CD4-positive, alpha-beta T cell treated with Interleukin-4 for 4 hours (primary cell): ENCODE measurements at places on chromosomes 13 and 19.

DNA sequence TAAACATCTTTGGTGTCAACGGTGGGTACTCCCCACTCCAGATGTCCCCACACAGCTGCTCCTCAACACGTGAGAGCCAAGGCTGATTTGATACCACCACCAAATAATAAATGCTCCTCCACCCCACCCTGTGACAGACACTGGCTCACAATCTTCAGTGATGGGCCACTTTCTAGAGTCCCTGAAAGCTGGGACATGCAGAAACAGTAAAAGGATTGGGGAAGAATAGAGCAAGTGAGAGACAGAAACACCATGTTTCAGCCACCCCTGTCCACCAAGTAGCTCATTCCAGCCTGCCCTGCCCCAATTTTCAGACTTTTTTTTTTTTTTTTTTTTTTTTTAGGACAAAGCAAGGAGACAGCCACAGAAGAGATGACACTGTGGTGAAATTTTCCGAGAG, 1.6 kb downstream of the SLC46A3 start:
- DNase-seq: no peak

- no peak for DNase-seq
Observed at GRCh38 chr13:31242916-31243315, 43.1 kb downstream of the B3GLCT start.

DNA sequence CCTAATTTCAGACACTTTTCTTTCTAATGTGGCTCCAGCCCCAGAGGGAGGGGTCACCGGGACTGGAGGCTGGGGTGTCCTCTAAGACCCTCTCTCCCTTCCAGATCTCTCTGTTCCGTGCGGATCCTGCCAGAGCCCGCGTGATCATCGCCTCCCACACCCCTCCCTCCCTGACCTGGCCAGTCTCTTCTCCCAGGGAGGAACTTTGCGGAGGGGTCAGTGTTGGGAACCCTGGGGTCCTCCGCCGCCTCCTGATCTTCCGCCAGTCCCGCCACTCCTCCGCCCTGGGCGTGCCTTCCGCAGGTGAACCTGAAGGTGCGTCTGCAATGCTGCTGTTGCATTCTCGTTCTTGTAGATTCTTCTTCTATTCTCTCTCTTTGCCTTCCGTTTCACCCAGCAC, 9.1 kb downstream of the SOX21 start:
- DNase-seq: no peak

GRCh38 chr13:45575146-45575829, 40.3 kb downstream of the ERICH6B start:
- no peak for DNase-seq

- no peak for DNase-seq
Observed at GRCh38 chr13:90261343-90261742, 1086.1 kb upstream of the MIR17HG start.

- DNase-seq: no peak
Observed at GRCh38 chr19:39017026-39017425, 15.3 kb downstream of the FBXO27 start.

DNA sequence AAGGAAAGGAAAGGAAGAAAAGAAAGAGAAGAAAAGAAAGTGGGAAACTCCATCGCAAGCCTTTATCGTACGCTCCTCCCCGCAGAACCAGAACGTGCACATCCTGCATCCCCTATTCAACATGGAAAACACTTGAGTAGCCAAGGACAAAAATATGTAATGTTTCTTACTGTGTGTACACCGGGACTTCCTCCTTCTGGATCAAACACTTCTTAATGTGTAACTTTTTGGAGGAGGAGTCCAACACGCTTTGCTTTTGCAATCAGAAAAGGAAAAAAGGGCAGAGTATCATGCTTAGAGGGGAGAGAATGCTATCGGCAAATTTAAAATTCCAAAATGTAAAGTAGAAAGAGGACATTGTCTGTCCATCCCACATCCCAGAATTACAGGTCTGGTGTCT, 7.8 kb upstream of the SHFL start:
- DNase-seq: no peak

DNA sequence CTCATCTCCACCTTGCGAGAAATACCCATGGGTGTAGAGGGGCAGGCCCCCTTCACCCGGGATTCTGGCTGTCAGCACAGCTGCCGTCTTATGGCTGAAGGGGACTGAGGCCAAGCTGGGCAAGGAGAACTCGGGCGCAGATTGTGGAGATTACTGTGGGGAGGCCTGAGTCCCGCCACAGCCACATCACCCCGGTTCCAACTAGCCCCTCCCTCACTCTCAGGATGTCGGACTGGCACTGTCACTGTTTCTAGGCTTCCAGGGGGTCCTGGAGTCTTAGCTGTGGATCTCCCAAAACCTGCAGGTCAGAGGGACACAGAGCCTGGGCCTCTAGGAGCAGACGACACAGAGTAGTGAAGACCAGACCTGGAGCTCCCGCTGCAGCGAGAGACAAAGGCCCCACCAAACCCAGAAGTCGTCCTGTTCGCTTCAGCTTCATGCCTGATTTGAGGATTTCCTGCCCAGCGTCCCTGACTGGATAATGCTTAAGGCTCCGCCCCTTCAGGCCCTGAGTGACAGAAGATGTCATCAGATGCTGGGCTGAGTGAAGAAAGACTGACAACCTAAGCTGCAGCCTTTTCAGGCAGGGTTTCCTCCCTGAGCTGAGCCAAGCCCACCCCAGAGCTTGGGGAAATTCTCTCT, 55.8 kb downstream of the ZNF93 start:
- no peak for DNase-seq

DNA sequence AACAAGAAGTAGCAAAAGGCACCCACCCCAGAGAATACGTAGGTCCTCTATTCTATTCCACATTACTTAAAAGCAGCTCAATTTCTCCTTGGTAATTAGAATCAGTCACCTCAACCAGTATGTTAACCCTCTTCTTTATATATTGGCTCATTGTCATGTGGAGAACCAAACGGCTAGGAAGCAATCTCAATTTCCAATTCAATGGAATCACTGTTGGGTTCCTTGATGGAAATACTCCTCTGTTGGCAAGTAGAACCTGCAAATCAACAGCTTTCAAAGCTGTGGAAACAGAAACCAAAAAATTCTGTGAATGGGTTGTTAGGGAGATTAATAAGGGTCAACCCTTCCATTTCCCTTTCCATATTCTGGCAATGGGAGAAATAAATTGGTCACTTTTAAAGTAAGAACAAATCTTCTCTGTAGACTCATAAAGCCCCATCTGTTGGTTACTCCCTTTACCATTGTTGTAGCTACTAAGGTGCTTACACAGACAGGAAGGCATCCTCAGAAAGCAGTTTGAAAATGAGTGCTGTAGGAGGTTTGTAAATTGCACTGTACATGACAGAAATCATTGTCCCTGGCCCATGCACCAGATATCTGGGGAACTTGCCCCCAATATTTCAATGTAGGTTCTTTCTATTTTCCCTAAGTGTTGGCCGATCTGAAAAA, 138.6 kb upstream of the UFM1 start:
- no peak for DNase-seq

GRCh38 chr13:75038393-75039113, 443.4 kb downstream of the TBC1D4 start:
- DNase-seq: no peak

GRCh38 chr13:75774176-75774575, 138.0 kb downstream of the LMO7 start:
- DNase-seq: no peak

GRCh38 chr13:45370922-45371406, 30.0 kb upstream of the TPT1 start:
- peak; percentile 47 for DNase-seq
